Stimulated activated CD4-positive, alpha-beta T cell treated with anti-CD3 and anti-CD28 coated beads, Interleukin-2, amount 100 ng/mL, for 48 hours (primary cell): ENCODE measurements at places on chromosomes 6 and 20.
A peak's percentile ranks its signal among the peaks of the same experiment; 100 is the strongest.

GRCh38 chr6:37171970-37172812, 2.2 kb downstream of the PIM1 start:
- peak; percentile 89 for DNase-seq

DNA sequence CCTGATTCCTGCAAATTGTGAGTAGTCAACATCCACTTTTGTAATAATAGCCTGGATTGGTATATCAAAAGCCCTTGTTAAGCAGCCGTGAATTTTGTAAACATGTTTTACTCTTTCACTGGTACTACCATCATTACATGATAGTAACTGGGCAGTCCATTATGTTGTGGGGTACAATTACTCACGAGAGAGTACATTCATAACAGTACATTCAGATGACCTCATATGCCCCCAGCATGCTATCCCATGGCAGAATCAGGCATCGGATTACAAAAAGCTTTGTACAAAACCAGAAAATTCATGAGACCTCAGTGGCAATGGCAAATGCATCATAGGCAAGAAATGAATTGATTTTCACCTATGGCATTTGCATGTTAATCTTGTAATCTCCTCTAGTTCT, 166.2 kb downstream of the EPM2A start:
- DNase-seq, result no peak

DNA sequence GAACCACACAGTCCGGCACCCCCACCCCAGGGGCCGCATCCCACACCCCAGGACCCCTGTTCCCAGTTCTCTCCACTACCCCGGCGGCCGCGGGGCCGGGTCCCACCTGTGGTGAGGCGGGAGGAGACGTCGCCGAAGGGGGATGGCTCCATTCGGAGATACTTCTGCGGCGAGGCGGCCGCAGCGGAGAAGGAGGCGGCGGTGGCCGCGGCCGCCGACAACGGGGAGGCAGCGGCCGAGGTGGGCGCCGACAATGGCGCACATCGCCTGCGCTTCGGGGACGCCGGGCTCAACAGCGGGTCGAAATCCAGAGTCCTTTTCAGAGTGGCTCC, 723 bp downstream of the AKIRIN2 start:
- no peak for DNase-seq

DNA sequence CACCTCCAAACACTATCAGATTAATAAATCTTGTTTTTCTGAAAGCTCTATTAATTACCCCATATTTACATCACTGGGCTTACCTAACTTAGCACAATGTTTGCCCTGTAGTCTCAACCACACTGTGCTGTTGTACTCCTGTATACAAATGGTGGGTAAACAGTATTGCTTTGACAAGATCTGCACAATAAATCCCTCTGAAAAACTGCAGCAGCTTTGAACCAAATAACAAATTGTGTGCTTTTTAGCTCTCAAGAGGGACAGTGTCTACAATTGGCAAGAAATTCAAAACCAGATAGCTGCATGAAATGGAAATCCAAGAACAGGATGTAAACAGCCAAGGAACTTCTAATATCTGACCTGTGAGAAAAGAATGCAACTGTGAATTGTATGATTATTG, 10.4 kb downstream of the KIF6 start:
- no peak for DNase-seq

DNA sequence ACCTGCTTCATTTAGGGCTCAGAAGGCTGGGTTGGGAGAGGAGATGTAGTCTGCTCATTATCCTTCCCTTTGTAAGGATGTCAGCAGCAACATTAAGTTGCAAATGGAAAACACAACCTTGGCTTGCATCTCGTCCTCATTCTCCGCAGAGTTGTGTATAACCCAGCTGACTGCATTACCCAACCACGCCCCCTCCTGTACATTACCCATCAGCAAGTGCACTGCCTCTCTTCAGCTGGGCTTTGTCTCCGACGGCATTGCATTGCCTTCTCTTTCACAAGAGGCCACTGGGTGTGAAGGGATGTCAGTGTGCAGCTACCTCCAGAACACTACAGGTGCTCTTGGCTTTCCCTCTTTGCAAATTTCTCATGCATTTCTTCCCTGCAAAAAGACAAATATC, 128.7 kb upstream of the TSHZ2 start:
- DNase-seq, result no peak

- DNase-seq, result no peak
Measured at GRCh38 chr6:159307246-159307790, 138.1 kb downstream of the FNDC1 start.

- no peak for DNase-seq
Measured at GRCh38 chr6:167932468-167933276, 64.8 kb upstream of the KIF25 start.

- no peak for DNase-seq
Measured at GRCh38 chr6:152700427-152700826, 2.7 kb downstream of the MYCT1 start.

DNA sequence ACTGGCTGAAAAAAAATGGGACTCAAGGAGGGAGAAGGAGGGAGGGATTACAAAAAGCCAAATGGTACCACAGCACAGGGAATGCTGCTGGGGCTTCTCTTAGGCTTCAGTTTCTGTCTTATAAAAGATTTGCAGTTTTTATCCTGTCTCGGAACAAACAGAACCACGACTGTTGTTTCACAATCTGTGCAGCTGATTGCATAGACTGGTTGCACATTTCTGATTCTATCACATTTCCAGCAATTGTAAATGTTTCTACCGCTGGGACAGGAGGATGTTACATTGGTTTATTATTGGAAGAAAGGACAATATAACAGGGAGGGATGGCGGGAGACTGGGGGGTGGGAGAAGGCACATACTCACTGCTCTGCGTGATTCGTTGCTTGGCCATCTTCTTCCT, 73.5 kb upstream of the ARID1B start:
- DNase-seq, result no peak

DNA sequence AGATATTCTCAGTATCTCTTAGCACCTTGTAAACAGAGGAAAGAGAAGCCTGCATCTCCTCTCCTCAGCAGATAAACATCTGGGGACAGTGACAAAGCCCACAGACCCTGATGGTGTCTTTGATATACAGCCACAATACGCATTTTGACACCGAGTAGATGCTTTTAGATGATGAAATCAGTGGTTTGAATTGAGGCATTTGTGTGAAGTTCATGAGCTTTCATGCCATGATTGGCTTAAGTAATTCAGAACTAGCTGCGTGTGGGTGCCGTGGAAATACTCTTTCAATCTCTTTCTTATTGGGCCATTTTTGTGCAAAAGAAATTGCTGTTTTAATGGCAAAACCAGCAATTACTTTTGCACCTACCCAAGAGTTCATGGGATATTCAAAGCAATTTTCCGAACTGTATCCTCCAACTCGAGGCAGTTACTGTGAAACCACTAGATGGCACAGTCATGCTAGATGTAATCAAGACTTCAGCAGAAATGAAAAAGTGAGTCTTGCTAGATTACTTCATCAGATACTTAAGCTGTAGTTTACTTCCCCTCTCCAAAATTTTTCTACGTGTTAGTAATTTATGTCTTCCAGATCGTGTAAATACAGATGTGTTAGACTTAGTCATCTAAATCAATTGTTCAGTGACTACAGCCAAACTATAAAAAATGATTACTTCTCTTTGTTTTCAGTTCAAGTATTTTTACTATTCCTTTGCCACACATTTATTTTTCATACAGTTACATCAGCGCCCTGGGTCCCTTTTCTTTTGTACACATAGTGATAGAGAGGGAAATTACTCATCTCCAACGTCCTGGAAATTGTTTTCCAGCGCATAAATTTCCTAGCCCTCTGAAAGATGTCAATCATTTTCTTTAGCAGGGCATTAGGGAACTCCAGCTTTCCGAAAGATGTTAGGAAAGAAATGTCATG, 49.4 kb downstream of the IYD start:
- no peak for DNase-seq

DNA sequence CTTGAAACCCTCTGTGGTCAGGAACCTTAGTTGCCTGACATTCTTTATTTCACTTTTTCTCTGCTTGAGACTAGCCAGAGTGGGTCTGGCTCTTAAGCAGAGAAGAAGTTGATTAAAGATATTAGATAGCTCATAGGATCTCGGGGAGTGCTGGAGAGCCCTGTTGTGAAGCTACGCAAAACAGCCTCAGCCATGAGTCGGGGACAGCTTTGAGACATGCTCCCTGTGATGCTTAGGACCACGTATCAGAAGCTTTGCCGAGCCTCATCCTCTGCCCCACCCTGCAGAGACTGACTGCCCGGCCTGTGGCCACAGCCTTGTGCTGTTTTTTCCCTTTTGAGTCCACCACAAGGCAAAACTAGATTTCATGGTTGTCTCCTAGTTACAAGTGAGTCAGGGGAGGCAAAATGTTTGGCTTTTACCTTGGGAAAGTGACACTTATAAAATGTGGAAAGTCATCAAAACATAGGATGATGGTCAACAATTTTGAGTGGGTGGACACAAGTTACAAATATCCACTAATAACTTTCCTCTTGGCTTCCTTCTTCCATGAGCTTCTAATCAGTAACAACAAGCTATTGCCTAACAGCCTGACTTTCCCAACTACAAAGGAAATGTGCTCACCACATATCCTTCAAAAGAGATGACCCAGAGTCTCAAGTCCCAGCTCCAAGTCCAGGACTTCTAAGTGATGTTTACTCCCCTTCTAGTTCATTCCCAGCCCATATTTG, 108.4 kb downstream of the JAG1 start:
- no peak for DNase-seq

- DNase-seq, result peak; percentile 50
Measured at GRCh38 chr6:130697995-130698535, 129.1 kb upstream of the SMLR1 start.

DNA sequence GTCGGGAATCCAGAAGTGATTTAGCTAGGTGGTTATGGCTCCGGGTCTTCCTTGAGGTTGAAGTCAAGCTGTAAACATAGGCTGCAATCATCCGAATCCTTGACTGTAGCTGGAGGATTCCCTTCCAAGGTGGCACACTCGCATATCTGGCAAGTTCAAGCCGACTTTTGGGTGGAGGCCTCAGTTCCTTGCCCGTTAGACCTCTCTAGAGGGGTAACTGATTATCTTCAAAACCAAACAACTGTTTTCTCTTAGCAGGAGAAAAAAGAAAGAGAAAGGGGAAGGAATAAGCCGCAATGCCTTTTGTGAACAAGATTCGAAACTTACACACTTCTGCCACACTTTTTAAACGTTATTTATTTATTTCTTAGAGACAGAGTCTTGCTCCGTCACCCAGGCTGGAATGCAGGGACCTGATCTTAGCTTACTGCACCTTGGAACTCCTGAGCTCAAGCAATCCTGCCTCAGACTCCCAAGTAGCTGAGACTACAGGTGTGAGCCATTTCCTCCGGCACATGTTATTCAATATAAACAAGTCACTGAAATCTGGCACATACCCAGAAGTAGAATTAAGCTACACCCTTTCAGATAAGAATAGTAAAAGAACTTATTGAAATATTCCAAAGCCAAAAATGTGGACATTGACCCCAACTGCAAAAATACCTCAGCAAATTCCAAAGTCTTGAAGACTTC, 76.3 kb downstream of the HFE start:
- DNase-seq, result no peak

- DNase-seq, result no peak
Measured at GRCh38 chr20:35796571-35796970, 24.8 kb downstream of the PHF20 start.

GRCh38 chr6:18264219-18264922, at the start of gene DEK:
Gene DEK (minus strand): TSS chr6:18264530. CDS start chr6:18263987, 543 bp downstream.
- peak; percentile 77 for DNase-seq

DNA sequence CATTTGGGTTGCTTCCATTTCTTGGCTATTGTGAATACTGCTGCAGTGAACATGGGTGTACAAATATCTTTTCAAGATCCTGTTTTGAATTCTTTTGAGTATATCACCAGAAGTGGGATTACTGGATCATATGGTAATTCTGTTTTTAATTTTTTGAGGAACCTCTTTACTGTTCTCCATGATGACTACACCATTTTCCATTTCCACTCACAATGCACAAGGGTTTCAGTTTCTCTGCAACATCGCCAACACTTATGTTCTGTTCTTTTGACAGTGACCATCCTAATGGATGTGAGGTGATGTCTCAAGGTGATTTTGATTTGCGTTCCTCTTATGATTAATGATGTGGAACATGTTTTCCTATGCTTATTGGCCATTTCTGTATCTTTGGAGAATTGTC, 214.4 kb upstream of the ZFP64 start:
- DNase-seq, result no peak

DNA sequence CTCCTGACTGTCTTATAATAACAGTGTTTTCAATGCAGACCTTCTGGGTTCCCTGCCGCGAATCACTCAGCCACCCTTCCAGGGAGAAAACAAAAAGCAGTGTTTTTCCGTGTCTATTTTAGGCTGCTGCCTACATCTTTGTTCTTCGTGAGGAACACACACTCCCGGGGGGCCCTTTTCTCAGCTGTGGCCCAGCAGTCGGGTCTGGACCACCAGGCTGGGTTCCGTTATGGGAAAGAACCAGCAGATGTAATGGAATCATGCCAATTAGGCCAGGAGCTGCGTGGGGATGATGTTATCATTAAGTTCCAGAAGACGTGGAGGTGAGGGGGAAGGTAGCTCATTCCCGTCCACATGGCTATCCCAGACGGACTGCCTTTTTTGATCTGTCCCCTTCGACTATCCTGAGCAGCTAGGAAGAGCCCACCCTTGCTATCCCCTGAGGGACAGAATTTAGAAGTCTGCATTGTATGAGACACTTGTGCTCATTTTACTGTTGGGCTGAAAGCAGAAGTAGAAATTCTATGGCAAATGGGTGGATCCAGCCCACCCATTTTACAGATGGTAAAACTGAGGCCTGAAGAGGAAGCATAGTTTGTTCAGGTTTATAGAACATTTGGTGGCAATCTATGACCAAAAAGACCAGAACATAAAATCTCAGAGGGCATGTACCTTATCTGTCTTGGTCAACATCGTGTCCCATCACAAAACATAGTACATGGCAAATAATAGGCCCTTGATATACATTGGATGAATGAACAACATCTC, 54.5 kb downstream of the KCNB1 start:
- DNase-seq, result no peak

DNA sequence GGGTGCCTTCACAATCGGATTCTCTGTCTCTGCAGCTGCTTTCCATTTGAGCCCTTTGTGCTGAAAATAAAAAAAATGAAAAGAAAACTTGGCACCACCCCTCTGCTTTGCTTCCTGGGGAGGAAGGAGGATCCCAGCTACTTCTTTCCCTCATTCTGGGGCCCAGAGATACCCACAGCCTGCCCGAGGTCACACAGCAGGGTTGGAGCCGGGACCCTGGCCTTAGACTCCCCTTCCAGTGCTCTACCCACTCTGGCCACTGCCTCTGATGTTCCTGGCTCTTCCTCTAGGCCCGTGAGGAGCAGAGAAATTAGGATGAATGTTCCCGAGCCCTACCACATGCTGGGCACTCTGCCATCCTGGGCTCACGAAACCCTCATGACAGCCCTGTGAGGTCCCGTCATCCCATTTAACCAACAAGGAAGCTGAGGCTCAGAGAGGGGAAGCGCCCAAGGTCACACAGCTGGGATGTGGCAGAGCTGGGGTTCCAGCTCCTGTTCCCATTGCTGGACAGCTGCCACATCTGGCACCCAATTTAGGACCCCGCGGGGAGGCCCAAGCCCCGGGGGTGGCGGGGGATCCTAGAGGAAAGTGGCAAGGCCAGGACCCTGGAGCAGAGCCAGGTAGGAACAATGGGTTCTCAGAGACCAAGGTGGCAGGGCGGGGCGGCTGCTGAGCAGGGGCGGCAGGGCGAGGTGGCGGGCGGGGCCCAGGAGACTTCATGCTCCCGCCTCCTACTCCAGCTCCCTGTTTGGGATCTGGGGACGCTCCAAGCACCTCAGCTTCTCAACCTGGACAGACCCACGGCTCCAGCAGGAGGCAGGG, 76.6 kb downstream of the CEBPB start:
- no peak for DNase-seq
